ENCODE measurements at places on chromosomes 2 and 18. TPM values are rescaled to one million over a fixed set of nuclear protein-coding genes. Genes with fewer than 3 reads are reported as not detected.
A peak's percentile ranks its signal among the peaks of the same experiment; 100 is the strongest.

- DNase-seq = no peak
Measured at GRCh38 chr2:181684454-181685149, 4.3 kb upstream of the NEUROD1 start.

Gene CNGA3
- total RNA-seq = 6.8 TPM

GRCh38 chr2:7044253-7045250 lies 127.3 kb downstream of the RNF144A start:
- no peak for DNase-seq

DNA sequence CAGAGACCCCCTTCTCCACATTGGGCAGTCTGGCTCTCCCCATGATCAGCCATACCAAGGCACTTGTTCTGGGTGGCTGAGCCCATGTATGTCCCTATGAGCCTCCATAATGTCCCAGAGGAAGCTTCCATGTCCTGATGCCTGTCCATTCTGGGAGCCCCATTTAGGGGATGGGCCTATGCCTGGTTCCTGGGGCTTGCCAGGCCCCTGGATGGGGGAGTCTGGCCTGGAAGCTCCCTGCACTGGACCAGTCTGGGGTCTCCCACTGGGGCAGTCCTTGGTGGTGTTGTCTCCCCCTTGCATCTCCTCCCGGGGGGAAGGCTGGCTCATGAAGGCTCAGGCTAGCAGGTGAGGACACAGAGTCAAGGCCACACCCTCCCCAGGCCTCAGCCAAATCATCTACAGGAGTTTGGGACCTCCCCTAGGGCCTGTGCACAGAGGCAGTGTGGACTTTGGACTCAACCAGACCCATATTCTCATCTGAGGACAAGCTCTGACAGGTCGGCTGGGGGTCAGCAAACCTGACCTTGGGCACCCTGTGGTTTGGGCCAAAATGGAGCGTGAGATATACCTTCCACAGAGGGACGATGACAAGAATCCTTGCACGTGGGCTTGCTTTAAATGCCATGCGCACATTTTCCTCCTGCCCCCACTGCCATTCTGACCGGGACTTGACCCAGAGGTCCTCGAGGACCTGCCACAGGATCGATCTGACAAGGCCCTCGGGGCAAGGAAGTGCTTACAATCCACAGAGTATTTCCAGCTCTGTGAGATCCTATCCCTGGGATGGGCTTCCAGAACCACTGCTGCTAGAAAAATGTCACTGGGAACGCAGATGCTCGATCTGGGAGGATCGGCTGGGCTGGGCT lies 38.8 kb downstream of the INHBB start:
- no peak for DNase-seq

Gene VAMP5
- total RNA-seq = 3.4 TPM

DNA sequence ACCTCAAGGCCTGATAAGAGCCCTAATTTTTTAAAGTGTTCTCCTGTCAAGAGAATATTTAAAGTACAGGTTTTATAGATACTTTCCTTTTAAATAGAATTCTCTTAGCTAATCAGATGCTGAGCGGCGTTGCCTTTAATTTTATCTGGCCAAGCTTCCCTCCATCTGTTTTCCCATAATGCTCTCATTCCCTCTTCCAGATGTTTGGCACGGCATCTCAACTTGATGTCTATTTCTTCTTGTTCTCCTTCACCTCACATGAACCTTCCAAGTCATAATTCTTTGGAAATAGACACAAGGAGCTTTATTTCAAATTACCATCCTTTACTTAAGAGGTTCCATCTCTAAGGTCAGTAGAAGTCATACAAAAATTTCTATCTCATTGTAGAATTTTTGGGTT lies 76.1 kb upstream of the CPO start:
- no peak for DNase-seq

Gene SEPTIN10
- 40.9 TPM for total RNA-seq

DNA sequence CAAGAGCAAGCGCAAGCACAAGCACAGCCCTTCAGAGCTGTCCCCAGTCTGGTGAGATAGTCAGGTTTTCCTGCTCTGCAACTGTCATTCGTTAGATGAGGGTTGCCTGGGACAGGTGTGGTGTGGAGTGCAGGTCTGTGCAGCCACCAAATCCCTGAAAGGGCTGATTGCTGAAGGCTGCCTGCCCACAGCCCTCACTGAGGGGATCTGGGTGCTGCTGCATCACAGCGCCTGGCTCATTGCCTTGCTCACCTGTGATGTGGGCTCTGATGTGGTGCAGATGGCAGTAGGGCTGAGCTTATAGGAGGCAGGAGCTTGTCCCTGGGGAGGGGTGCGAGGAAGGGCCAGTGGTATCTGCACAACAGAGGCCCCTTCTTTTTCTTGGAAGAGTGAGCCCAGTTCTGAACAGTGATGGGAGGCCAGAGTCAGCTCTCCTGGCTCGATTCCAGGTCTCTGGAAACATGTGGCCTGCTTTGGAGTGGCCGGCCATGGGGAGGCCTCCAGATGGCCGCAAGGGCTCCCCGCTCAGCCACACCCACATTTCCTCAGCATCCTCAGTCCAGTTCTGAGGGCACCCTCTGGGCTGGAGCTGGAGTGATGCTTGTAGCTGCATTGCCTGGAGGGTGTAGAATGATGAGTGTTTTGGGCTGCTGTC lies 11.4 kb downstream of the UBE2F start:
- no peak for DNase-seq

DNA sequence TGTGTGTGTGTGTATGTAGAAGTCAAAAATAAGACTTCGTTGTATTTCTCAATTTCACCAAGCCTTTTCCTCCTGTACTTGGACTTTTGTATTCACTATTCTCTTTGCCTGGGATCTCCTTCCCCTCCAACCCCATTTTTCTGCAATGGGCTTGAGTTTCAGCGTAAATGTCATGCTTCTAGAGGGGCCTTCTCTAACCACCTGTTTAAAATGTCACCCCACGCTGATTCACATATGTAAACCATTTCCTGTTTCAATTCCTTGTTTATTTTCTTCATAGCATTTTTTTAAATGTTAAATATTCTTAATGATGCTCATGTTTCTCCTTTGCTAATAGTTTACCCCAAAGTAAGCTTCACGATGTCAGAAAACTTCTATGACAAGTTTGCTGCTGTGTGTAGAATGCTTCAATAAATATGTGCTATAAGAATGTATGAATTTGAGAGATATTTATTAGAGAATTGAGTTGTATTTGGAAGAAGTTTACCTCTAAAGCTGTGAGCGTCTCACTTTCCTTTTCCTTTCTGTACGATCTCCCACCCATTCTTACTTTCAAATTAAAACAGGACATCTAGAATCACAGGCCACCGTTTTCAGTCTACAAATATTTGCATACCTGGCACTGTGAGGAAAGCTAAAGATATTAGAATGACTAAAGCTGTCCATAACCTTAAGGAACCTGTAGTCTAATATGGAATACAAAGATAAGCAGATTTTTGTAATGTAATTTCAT lies 762.4 kb downstream of the LRRTM4 start:
- DNase-seq = no peak

DNA sequence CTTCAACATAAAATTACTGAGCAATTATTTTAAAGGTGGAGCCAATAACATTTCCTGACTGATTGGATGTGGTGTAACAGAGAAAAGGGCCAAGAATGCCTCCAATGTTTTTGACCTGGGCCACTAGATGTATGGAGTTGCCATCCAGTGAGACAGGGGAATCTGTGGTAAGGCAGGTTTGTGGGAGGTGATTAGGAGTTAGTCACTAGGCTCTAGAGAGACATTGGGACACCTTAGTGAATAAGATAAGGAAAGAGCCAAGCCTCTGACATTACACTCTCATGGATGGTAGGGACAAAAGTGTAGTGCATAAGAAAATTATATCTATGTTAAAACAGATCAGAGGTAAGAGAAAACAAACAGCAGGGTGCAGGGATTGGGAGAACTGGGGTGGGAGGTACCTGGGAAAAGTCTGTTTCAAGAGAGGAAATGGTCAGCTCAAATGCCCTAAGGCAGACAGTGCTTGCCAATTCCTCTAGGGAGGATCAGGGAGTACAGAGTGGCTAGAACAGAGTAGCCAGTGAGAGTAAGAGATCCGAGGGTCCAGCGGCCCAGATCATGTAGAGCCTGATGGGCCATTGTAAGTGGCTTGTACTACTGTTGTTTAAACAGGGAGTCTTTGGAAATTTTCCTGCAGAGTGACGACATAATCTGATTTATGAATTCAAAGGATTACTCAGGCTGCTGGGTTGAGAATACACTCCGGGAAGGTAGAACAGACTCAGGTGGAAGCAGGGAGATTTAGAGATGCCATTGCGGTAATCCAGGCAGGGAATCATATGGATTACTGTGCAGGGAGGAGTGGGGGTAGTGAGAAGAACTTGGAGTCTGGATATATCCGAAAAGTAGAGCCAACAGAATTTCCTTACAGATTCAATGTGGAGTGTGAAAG lies 45.7 kb upstream of the CUL3 start:
- no peak for DNase-seq

- no peak for DNase-seq
Measured at GRCh38 chr2:65420712-65421431, 11.5 kb downstream of the SPRED2 start.

Gene MC2R
- not detected for total RNA-seq

DNA sequence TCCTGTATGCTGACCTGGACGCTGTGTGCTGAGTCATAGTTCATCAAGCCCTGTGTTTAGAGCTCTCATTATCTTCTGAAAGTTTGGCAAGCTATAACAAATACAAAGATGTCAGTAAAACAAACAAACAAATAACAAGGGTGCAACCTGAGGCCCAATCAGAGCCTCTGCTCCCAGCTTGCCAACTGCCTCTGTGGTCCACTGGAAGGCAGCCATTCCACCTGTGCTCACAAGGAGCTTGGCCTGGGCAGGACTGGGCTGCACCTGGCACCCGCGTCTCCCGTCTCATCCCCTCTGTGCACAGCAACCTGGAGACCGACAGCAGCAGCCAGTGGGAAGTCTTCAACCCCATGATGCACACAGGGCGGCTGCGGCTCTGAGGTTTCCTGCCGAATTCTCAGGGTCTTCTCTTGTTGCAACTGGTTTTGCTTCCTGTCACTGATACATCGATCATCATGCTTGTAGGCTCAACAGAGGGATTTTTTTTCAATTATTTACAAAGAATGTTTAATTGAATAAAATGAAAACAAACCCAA lies 97.8 kb downstream of the TMEM18 start:
- no peak for DNase-seq

DNA sequence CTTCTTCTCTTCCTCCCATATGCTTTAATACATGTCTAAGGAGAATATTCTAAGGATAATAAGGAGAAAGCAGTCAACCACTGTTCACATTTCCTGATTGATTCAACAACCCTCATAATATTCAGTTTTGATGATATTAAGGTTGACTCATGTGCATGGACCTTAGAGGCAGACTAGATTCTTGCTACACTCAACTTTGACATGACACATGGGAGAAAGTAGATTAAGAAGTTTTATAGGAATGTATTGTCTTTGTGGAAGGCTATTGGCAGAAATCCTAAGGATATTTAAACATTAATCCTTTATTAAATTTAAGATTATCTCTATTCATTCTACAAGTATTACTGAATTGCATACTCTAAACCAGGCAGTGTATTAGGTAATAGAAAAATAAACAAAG lies 309.1 kb upstream of the CYRIA start:
- no peak for DNase-seq

- DNase-seq = no peak
Measured at GRCh38 chr18:24976502-24976901, 375.5 kb downstream of the ZNF521 start.

Gene HNRNPLL
- 72.3 TPM for total RNA-seq

Gene SIX2
- 13.8 TPM for total RNA-seq

DNA sequence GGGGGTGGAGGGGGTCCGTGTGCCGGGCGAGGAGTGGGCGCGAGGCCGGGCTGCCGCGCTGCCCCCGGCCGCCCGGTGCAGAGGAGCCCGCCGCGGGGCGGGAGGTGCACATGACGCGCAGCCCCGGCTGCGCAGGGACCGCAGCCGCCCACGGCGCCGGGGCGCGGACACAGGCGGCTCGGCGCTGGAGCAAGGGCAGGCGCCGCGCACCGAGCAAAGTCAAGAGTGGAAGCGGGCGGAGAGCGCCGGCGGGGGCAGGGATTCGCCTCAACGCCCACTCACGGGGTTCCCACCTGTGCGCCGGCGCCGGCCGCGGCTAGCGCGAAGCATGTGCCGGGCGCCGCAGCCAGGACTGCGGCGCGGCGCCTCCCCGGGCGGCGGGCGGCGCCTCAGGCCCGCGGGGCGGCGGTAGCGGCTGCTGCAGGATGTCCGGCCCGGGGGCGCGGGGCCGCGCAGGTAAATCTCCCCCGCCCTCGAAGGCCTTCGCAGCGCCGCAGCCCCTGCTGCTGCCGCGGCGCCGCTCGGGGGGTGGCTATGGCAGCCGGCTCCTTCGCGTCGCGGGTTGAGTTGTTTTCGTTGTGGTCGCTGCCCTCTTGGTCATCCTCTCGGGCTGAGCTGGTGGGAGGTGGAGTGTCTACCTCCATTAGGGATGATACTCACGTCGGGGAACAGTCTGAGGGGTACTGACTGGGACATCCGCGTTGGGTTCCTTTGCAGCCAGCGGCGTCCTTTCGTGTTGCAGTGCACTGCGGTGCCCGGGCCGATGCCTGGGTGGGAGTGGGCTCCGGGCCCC lies 216.3 kb upstream of the DTNA start:
- DNase-seq = peak; percentile 68

DNA sequence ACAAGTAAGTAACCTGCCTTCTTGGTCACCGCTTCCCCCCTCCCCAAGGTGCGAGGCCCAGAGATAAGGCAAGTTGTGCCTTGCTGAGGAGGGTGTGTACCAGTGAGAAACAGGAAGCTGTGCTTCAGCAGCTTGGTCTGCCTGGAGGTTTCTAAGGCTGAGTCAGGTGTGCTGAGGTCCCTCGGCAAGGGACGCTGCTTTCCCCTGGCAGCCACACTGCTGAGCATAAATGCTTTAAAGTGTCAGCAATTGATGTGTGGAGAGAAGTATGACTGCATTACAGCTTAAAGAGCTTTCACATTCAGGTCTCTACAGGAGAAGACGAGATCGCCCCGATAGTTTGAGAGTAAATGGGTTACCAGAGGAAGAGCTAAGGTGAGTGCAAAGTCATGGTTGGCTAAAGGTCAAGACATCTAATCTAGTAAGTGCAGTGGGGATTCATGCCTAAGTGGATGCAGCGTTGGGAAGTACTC lies 86.9 kb downstream of the LIMS1 start:
- no peak for DNase-seq

DNA sequence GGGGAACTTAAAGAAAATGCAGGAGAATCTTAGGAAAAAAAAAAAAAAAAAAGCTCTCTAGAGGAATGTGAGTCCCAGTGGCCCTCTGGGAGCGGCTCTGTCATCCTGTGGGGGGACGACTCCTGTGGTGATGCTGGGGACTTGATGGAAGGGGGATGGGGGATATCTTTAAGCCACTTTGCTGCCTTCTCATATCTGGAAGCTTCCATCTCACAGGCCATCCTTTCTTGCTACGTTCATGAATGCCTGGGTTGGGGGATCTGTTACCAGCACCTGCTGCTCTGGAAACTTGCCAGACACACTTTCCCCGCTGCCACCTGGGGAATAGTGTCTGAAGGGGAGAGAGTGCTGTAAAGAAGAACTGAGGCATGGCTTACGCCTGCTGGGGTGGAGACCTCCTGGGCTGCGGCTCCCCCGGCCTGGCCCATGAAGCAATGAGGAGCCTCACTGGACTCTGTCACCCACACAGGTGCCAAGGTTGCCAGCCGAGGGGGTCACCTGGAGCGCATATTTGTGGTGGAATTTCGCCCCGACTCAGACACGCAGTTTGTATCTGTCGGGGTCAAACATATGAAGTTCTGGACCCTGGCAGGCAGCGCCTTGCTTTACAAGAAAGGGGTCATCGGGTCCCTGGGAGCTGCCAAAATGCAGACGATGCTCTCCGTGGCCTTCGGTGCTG lies 92.8 kb downstream of the RTN4 start:
- DNase-seq = no peak

GRCh38 chr2:64852771-64853241 lies 136.4 kb upstream of the SLC1A4 start:
- DNase-seq = no peak

Gene SPR
- 16.0 TPM for total RNA-seq

GRCh38 chr18:78649421-78649820 lies 330.2 kb upstream of the SALL3 start:
- DNase-seq = no peak

Gene SKOR2
- 0.81 TPM for total RNA-seq

Measured in type B pancreatic cell (in vitro differentiated cells).